C1 segment of cervical spinal cord (tissue), 14 donors: ENCODE measurements at places on chromosomes 16 and 17.

- no peak for DNase-seq
These were observed 13.6 kb upstream of the TERF2 start for GRCh38 chr16:69399361-69399760.

DNA sequence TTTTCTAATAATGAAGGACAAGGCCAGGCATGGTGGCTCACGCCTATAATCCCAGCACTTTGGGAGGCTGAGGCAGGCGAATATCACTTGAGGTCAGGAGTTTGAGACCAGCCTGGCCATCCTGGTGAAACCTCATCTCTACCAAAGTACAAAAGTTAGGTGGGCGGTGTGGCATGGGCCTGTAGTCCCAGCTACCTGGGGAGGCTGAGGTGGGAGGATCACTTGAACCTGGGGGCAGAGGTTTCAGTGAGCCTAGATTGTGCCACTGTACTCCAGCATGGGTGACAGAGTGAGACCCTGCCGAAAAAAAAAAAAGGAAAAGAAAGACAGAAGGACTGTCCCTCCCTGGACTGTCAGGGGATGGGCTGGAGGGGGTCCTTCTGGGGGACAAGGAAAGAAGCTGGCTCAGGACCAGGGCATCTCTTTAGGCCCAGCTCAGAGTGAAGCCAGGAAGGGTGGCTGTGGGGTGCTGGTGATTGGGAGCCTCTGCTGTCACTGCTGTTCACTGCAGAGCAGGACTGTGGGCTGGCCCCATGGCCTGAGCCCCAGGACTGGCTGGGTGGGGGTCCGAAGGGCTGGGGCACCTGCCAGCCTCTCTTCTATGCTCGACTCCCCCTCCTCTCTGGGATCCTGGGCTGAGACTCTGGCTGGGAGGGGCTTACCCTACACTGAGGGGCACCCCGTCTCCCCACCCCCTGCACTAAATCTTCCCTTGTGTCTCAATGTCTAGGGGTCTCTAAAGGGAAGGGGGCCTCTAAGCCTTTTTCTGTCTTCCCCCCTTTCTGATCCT, 909 bp upstream of the ARHGAP23 start:
- DNase-seq = no peak

GRCh38 chr17:39027455-39028035, 60.3 kb upstream of the FBXO47 start:
- no peak for DNase-seq

- DNase-seq = no peak
These were observed 37.6 kb upstream of the ABCC11 start for GRCh38 chr16:48284772-48285409.

GRCh38 chr17:49695698-49696232, 12.0 kb downstream of the SLC35B1 start:
- no peak for DNase-seq

GRCh38 chr16:4465977-4466779, 8.2 kb downstream of the NMRAL1 start:
- DNase-seq = no peak

DNA sequence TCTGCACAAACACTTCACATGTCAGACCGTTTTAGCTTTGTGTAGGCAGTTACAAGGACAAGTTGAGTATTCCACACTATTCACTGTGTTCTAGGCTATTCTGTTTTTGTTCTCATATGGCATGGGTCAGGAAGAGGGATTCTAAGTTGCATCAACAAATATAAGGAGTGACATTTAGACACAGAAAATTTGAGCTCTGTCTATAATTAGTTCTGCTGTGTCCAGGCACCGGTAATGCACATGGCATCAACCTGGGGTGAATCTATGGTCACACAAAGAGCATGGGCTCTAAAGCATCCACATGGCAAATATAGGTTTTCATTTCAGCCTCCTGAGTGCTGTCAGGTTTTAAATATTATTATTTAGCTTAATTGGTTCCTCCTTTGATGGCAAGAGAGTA, 130.4 kb upstream of the PMFBP1 start:
- DNase-seq = no peak

GRCh38 chr16:74984194-74984528, 762 bp downstream of the WDR59 start:
- DNase-seq = no peak

- no peak for DNase-seq
These were observed 15.7 kb upstream of the RPL38 start for GRCh38 chr17:74187761-74188160.

DNA sequence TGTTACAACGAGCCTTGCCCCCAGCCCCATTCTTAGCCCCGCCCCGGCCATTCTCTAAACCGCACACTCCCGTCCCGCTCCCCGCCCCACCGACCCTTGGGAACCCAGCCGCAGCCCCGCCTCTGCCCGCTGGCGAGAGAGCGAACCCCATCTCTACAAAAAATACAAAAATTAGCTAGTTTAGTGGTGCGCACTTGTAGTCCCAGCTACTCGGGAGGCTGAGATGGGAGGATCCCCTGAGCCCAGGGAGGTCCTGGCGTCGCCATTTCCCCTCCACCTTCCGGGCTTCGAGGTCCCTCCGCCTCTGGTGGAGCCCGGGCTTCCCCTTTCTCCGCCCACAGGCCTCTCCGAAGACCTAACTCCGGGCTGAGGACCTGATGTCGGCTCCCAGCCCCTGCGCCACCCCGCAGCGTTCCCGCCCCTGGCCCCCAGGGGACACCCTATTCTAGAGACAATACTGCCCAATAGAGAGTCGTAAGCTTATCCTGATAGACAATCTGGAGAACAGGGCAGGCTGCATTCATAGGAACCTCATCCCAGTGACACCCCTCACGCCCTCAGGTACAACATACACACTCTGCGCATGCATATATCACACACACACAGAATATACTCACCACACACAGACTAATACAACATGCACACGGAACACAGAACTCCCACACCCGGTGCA, 480 bp upstream of the PROCA1 start:
- no peak for DNase-seq

DNA sequence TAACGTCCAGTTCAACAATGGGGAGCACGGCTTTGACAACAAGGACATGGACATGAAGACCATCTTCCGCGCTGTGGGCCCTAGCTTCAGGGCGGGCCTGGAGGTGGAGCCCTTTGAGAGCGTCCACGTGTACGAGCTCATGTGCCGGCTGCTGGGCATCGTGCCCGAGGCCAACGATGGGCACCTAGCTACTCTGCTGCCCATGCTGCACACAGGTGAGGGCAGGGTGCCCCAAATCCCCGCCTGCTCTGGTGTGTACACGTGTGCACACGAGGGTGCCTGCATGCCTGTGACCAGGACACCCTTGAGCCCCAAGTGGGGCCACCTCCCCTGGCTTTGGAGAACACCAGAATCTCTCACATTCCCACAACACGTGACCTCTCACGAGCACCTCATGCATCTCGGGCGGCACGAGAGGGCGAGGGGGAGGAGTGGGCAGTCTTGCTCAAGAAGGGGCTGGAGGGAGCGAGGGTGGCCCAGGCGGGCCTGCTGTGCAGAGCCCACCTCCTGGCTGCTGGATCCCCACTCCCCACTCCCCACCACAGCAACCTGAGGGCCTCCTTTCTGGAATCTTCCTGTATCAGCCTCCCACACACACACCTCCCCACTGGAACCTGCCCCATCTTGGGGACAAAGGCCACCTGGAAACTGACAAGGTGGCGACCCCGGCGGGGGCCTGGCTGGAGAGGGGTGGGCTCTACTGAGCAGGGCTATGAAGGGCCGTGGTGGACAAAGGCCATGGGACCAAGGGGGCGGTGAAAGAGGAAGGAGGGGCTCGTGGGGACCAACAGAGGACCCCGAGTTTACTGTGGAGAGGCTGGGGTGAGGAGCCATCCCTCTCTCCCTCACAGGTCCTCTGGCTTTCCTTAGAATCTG, 6.5 kb downstream of the ENPP7 start:
- DNase-seq = no peak

DNA sequence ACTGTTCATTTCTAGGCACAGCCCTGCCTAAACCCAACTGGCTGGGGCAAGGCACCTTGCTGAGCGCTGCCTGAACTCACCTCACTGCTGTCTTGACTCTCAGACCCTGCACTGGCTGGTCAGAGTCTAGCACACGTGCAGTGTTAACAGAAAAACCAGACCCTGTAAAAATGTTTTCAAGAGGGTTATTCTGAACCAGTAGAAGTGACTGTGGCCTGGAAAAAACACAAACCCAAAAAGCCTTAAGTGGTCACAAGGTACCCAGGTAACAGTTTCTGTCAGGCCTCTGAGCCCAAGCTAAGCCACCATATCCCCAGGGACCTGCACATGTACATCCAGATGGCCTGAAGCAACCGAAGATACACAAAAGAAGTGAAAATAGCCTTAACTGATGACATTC, 6.1 kb upstream of the EIF4A3 start:
- DNase-seq = no peak

DNA sequence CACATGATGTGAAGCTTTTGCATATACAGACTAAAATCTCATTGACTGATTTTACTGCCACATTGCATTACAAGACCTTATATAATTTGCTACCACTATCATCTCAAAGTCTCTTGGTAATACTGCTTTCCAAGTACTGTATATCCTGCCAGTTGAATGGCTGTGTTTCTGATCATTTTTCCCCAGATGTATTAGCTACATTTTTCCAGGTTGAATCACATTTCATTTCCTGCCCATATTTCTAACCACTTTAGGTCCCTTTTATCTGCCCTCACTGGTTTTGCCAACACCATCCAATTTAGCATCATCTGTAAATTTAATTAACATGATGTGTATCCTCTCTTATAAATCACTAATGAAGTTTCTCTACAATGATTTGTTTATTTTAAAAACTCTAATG, 365.7 kb upstream of the PMFBP1 start:
- no peak for DNase-seq

GRCh38 chr17:77493238-77493820, 352.6 kb downstream of the SEC14L1 start:
- DNase-seq = no peak

GRCh38 chr16:57042157-57043111, 49.9 kb upstream of the CPNE2 start:
- no peak for DNase-seq

DNA sequence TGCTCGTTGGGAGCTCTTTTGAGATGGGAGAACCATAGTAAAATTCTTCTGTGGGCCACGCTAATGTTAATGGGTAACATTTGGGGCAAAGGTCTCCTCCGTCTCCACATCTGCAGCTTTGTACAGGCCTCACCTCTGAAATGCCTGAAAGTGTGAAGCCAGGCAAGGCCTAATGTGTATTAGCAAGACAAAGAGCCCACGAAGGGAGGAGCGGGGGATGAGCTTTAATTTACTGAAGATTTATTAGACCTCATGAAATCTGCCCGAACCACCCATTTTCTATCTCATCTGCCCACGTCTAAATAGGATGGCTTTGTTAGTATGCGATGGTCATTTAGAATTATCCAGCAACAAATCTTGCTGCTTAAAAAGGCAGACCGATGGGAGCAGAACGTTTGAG, 408.9 kb downstream of the PMP22 start:
- no peak for DNase-seq

DNA sequence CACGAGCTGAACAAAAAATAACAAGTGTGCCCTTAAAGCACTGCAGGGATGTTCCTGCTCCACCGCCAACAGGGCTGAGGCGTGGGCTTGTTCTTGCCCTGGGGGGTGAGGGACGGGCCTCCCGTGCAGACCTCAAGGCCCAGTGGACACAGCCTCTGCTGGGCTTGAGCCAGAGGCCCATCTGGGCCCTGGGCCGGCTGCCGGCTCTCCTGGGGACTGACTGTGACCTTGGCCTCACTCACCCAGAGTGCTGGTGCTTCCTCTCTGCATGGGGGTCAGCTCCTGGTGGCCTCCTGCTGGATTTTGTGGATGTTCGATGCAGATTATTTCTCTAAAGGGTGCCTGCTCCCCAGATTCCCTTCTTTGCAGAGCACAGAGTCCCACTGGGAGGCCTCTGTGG, 54.2 kb upstream of the CDR2 start:
- DNase-seq = no peak

DNA sequence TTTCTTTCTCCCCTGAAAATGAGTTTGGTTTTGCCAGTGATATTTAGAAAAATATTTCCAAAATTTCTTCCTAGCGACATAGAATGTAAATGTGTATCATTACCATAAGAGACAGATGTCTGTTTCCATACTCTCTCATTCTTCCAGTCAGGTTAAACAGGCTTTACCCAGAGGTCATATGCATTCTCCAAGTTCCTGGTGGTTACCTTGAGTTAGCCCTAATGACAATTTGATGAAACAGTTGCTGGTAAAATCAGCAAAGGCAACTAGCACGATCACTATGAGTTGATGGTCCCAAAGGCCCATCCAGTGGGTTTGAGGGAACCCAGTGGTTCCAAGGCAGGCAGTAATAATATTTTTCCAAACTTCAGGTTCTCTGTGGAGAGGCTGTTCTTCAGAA, 103.6 kb upstream of the TBX2 start:
- no peak for DNase-seq

- DNase-seq = no peak
These were observed 60.2 kb downstream of the CCDC182 start for GRCh38 chr17:57684711-57685498.

GRCh38 chr17:10621397-10621796, 35.7 kb downstream of the MYH3 start:
- DNase-seq = no peak

GRCh38 chr17:47686664-47687327, 7.2 kb upstream of the TBKBP1 start:
- DNase-seq = no peak

DNA sequence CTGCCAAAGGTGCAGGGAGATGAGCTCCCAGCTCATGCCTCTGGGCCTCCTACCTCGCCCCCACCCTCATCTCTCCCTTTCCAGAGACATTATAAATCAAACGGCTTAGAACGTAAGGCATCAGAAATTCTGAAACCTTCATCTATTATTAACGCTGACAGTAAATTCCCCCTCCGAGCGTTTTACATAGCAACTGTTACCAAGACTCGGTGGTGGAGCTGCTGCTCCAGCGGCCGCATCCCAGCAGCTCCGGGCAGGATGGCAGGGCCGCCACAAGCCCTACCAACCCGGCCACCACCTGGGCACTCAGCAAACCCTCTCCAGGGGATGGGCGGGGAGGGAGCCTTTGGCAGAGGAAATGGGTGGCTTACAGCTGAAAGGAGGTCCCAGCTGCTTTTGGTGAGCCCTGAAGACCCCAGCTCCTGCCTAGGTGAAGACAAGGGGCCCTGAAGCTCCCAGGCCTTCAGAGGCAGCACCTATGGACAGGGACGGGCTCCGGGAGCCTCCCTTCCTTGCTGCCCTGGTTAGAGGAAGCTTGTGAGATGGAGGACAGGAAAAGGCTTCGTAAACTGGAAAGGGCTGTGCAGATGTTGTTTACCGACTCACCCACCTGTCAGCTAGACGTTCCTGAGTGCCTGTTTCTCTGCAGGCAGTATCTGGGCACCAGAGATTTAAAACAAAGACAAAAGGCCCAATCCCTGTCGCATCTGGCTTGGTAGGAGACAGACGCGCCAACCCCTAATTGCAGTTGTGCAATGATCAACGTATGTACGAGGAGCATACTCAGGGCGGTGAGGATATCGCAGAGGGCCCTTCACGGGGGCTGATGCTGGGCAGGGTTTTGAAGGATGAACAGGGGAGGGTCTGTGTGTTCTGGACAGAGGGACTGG, 76.9 kb downstream of the RAI1 start:
- no peak for DNase-seq

- no peak for DNase-seq
These were observed 1.7 kb downstream of the ATP6V0A1 start for GRCh38 chr17:42460371-42460770.

GRCh38 chr17:320139-320538, 32.5 kb downstream of the RPH3AL start:
- DNase-seq = no peak

GRCh38 chr16:8087597-8088289, 502.6 kb downstream of the TMEM114 start:
- no peak for DNase-seq
